Gastrocnemius medialis (tissue), 4 donors: ENCODE measurements at places on chromosomes 16 and 17.

DNA sequence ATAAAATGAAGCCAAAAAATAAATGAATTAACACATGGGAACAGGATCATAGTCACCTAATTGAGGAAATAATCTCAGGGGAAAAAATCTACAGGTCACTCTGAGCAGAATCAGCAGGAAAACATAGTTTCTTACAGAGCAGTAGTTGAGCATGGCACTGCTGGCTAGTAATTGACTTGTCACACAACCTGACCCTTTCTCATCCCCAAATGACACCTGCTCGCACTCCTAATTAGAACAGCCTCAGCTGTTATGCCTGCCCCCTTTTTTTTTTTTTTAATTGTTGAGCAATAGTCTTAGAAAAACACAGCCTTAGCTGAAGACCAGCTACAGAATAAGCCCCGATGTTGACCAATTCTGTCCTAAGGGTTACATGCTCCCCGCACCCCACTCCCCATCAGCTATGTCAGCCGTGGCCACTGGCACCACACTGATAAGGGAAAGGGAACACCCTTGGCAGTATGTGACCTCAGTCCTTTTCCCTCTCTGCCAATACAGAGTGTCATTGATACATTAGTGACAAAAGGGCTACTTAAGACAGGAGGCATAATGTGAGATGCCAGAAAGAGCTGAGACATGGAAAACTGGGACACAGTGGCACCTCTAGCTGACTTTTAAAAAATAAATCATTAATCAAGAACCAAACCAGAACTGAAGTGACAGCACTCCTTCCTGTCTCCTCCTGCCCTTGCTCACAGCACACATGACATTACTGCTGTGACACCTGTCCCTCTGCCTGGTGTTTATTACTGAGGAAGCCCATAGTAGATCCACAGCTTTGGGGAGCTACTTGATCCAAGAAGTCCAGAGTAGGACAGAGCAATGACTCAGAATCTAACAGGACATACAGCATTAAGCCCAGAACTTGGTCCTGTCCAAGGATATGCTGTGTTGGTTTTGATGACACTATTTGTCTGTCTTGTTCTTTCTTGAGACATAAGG lies 41.7 kb downstream of the WDR59 start:
- peak; percentile 44 for DNase-seq

GRCh38 chr16:53945996-53946395 lies 242.0 kb downstream of the FTO start:
- no peak for DNase-seq

- DNase-seq, result peak; percentile 47
Observed at GRCh38 chr16:75559564-75560372, 3.7 kb upstream of the TMEM231 start.

- no peak for DNase-seq
Observed at GRCh38 chr17:64369007-64369893, 21.4 kb downstream of the PECAM1 start.

DNA sequence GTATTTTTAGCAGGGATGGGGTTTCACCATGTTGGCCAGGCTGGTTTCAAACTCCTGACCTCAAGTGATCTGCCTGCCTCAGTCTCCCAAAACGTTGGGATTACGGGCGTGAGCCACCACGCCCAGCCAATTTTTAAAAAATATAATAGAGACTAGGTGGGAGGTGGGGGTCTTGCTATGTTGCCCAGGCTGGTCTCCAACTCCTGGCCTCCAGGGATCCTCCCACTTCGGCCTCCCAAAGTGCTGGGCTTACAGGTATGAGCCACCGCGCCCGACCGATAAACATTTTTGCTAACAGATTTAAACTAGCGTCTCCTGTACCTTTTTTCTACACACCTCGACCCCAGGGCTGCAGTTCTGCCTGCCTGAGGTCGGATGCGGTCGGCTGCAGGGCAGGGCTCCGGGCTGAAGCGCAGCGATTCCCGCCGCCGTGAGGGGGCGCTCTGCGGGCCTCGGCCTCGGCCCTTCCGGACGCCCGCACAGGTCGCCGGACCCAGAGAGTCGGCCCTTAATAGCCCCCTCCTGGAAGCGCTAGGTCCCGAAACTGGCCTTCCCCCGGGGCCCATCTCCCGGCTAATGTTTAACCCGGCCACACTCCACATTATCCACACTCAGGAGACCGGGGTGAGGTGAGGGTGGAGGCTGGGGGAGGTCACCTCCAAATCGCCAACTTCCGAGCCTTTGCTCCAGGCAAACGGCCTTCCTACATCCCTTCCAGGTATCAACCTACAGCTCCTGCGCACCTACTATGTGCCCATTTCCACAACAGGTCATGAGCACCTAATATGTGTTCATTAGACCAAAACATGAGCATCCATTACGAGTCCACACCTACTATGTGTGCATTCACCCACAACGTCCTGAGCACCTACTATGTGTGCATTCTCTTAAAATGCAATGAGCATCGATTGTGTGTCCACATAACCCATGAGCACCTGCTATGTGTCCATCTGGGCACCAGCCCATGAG lies 2.0 kb upstream of the GLIS2 start:
- DNase-seq, result no peak

DNA sequence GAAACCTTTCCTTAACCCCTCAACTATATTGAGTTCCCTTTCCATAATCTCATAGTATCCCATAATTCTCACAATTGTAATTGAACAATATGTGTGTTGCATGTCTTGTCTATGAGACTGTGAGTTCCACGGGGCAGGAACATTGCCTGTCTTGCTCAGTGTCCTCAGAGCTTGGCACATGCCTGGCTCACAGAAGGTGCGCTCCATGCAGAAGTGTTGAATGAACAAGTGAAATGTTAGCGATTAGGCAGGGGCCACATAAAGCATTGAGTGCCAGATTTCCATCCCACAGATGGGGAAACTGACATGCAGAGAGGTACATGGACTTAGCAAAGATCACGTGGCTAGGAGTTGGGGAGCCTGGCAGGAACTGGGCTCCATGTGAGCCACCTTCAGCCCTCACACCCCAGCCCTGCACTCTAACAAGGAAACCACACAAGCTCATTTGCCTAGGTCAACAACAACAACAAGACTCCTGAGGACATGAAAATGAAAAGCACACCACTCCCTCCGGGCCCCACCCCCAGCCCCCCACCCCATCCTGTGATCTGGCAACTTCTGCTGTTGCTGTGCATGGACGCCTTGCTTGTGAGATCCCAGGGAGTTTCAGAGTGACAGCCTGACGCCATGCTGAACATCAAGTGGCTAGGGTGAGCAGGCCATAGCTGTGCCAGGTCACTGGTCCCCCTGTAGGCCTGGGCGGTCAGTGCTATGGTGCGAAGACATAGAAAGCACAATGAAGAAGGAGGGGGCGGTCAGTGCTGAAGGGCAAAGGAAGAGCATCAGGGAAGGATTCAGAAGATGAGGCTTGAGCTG lies 5.0 kb downstream of the PIK3R5 start:
- DNase-seq, result no peak

DNA sequence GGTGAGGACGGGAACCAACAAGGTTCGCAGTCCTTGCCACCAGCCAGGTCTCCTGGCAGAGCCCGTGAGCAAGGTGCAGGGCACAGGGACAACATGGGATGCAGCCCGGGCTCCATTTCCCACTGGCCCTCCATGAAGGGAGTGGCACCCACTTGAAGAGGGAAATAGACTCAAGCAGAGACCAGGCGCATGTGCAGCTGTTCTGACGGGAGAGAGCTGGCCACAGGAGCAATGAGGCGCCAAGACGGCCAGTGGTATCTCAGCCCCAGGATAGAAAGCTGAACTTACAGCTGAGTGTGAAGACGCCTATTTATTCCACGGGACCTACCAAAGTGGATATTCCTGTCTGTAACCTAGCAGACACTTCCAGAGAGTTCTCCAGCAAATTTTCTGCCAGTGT lies 8.2 kb upstream of the FOXJ1 start:
- no peak for DNase-seq

DNA sequence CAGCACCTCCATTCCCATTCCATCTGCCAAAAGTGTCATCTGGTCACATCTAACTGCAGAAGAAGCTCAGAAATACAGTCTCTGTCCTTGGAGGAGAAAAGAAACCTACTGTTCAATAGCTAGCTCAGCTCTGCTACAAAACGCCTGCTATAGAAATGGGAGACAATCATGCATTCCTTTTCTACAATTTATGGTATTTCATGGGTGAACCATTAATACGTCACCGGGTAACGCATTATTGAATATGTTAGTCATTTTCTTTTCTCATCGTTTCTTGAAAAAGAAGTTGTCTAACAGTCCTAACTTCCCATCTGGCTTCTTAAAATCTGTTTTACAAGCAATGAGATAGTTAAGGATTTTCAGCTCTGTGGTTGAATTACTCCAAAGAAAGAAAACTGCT lies 496.7 kb upstream of the RBFOX1 start:
- DNase-seq, result no peak

- DNase-seq, result no peak
Observed at GRCh38 chr16:8920645-8921346, 38.6 kb downstream of the LITAFD start.

- DNase-seq, result no peak
Observed at GRCh38 chr16:23566724-23567123, 9.2 kb downstream of the UBFD1 start.

DNA sequence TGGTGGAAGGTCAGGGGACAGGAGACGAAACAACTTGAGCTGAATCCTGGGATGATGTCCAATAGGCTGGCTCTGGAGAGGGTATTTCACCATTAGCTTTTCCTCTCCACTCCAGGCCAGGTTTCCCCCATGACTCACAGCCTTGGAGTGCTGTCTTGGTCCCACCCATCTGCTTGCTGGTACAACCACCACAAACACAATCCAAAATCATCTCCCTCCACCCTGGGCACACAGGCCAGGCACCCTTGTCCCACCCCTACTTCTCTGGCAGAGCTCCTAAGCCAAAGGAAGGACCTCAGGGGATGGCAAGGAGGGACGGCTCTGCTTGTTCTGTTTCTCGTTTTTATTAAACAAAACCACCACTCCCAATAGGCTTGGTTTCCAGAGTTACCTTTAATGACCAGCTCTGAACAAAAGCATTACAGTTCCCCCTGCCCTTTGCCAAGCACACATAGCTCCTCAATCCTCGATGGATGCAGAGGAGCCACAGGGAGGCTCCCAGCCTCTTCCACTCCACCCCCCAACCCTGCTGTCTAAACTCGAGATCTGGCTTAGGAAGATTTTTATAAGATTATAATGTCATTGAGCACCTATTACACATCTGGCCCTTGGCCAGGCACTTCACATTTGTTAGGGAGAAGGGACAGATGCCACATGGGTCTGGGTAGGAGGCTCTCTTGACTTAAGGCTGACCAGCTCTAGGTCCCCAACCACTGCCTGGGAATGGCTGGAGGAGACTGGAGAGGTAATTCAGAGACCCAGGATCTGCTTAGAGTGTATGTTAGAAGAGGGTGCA lies 13.3 kb downstream of the CAVIN1 start:
- DNase-seq, result peak; percentile 92

DNA sequence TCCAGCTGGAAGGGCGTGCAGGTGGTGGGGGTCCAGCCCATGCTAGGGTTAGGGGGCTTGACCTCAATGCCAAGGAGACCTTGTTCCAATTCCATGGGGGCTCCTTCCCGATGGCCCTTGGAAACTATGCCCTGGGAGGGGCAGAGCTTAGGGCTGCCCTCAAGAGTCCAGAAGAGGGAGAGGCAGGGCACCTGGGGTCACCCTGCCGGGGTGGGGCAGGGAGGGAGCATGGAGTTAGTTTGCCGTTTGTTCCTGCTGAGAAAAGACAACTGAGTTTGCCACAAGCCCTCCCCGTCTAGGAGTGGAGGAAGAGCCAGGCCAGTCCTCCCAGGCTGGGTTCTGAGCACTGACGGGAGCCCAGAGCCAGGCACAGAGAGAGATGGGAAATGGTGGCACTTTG lies 21.4 kb downstream of the MMP15 start:
- no peak for DNase-seq

DNA sequence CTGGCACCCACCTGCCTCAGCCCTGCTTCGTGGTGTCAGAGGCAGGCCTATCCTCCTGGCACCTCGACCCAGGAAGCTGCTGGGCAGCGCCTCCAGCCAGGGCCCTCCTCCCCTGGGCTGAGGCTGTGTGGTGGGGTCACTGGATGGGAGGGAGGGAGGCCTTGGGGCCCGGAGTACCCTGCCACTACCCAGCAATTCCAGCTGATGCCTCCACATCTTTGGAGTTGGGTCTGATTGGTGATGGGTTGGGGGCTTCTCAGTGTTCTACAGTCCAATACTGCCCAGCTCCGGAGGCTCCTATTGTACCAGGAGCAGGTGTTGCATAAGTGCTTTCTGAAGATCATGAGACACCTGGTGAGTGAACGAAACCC lies 48.0 kb downstream of the USP22 start:
- DNase-seq, result no peak

DNA sequence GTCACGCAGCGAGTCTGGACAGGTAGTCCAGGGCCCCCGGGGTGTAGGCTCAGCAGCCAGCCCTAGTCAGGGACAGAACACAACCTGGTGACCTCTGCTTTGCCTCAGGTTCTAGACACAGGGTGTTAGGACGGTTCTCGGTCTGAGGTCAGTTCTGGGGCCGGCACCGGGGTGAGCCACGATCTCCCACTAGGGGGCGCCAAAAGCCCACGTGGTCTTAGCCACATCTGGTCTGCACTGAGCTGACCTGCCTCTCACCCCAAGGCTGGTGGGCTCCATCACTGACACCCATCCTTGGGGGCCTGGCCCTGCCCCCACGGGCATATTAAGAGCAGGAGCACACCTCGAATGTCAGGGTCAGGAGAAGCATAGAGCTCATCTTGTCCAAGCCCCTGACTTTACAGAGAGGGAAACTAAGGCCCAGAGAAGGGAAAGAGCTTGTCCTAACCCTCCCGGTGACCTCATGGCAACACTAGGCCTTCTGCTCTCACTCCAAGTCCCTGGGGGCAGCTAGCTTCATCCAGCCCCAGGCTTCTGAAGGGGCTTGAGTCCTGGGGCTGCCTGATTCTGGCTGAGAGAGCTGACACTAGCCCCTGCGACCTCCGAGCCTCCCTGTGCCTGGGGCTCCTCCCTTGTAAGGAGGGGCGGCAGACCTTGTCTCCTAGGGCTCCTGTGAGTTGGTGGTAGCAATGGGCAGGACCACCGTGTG lies 9.0 kb downstream of the SLC5A10 start:
- DNase-seq, result peak; percentile 62

DNA sequence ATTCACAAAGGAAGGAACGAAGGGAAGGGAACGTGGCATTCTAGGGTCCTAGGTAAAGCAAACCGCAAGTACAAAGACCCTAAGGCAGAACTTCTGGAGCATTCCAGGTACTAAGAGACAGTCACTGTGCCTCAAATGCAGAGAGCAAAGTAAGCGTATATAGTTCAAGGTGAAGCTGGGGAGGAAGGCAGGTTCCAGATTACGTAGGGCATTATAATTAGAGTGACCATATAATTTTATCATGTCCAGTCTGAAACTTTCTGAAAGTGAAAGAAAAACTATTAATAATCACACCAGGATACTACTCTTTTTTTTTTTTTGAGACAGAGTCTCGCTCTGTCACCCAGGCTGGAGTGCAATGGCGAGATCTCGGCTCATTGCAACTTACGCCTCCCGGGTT lies 25.7 kb downstream of the METTL16 start:
- DNase-seq, result no peak
